M059J (cell line): ENCODE measurements at places on chromosomes 5 and 9.

DNA sequence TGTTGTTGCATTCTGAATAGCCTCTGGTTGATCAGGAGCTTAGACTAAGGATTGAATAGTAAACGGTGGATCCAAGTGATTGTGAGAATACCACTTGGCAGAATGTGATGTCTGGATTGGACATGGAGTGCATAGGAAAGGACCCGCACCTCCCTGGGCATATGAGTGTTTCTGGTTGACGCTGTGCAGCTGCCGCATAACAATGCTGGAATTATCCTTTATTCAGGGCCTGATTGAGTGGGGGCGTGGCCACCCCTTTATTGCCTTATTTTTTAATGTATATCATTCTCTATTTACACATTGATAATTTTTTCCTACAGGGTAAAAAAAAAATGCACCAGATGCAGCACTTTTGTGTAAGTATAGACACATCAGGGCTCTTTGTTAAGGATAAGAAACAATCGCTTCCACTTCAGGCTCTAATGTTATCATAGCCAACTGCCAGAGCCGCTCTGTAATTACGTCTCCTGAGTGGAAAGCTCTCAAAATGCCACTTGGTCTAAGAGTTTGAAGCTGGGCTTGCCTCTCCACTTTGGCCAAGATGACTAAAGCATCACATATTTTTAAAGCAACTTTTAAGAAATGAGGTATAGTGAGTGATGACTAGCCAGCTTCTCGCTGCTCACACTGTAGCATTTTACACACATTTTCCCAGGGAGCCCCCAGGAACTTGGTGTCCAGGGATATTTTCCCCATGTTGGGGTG is 5.7 kb downstream of the FGD3 start:
- peak; percentile 65 for DNase-seq

- DNase-seq, result no peak
Measured at GRCh38 chr9:121249563-121249962, 18.4 kb upstream of the GSN start.

- DNase-seq, result no peak
Measured at GRCh38 chr9:24608599-24608998, 62.9 kb upstream of the IZUMO3 start.

DNA sequence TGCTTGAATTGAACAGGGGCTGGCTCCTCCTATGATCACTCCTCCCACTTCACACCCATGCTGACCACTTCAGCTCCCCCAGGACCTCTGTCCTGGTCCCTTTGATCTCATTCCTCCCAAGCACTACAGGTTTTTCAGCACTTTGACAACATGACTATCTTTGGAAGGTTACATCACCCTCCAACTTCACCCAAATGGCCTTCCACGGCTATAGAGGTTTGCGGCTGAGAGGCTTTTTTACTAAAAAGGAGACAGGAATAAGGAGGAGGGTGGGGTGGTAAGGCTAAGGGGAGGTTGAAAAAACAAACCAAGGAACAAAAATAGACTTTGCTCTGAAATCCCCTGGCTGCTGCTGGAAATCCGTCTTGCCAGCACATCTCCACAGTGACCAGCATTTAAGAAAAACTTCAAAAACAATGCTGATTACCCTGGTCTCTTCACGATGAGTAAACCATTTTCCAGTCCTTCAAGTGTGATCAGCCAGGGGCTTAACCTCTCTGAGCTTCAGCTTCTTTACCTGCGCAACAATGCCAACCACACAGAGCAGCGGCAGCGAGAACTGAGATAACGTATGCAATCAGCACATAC is 102.7 kb downstream of the DPYSL3 start:
- DNase-seq, result peak; percentile 27

- no peak for DNase-seq
Measured at GRCh38 chr5:55134053-55134722, 25.8 kb upstream of the GPX8 start.

GRCh38 chr5:175471196-175471595 is 7.2 kb upstream of the SFXN1 start:
- DNase-seq, result no peak

GRCh38 chr5:168179192-168179593 is 112.3 kb upstream of the WWC1 start:
- peak; percentile 13 for DNase-seq

DNA sequence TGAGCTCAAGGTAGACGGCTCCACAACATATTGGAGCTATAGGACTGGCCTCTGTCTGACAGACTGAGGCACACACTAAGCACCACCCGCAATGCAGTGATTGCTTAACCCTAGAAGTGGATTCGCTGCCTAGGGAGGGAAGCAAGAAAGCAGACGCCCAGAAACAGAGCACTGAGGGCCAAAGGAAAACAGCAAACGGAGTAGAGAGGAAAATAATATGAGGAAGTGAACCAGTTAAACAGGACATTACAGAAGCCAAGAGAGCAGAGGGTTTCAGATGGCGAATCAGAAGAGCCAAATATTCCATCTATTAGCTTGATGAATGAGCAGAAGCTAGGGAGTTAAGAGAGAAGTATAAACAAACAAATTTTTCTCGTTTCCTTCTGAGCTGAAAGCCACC is 139.2 kb upstream of the LHFPL2 start:
- no peak for DNase-seq

- no peak for DNase-seq
Measured at GRCh38 chr9:134175808-134176598, 11.6 kb upstream of the RNU6ATAC start.

DNA sequence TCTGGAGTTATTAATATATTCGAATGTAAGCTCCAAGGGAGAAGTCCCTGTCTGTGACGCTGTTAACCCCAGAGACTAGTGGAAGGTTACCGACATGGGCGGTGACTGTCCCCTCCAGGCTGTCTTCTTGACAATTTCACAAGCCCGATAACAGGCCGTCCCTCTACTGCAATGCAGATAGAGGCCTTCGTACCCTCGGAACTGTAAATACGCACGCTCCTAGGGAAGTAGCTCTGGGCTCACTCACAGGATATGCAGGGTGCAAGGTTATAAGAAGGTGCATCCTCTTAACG is 680 bp upstream of the RFK start:
- DNase-seq, result peak; percentile 63

DNA sequence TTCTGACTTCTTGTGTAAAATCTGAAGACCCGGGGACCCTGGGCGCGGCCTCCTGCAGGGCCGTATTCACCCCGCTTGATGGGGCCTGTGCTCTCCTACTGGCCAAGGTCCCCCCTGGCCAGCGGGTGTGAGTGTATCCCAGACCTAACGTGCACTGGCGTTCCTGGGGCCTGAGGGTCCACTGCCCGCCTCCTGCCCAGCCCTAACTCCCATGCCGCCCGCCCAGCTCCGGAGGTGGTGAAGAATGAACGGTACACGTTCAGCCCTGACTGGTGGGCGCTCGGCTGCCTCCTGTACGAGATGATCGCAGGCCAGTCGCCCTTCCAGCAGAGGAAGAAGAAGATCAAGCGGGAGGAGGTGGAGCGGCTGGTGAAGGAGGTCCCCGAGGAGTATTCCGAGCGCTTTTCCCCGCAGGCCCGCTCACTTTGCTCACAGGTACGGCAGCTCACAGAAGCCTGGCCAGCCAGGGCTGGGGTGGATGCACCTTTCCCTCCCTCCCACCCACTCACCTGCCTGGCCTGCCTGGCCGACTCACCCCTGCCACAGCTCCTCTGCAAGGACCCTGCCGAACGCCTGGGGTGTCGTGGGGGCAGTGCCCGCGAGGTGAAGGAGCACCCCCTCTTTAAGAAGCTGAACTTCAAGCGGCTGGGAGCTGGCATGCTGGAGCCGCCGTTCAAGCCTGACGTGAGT is 9.5 kb downstream of the GRK6 start:
- no peak for DNase-seq

- DNase-seq, result peak; percentile 72
Measured at GRCh38 chr5:27450607-27451006, 412.2 kb upstream of the CDH9 start.

DNA sequence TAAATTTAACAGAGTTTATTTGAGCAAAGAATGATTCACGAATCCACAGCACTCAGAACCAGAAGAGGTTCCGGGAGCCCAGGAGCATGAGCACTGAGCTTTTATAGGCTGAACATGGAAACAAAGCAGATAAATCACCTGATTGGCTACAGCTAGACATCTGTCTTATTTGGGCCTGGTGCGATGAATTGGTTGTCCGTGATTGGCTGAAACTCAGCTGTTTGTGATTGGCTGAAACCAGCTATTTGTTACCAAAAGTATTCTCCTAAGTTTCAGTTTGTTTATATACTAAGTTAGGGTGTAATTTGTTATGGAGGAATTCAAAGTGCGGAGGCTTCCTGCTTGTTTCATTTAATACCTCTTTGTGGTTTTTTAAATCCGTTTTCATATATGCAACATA is 15.8 kb upstream of the LCP2 start:
- no peak for DNase-seq

DNA sequence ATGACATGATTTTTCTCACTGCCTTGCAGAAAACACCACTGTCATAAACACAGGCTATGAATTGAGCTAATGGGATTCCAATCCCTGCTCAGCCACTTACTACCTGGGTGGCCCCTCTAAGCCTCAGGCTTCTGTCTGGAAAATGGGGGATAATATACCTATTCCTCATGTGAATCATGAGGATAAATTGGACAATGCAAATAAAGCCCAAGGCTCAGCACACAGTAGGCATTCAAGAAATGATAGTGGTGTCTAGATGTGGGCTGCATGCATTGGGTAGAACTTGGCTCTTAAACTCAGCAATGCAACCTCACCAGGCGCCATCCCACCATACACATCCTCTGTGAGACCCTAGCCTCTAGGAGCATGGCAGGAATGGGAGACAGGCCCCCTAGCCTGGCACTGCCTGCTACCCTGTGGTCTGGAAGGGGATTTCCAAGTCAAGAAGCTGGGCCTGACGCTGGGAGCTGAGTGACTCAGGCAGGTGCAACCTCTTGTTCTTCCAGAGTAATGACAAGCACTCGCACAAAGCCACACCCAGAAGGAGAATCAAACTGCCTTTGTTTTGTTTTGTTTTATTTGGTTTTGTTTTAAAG is 2.3 kb upstream of the TNIP1 start:
- DNase-seq, result peak; percentile 84

DNA sequence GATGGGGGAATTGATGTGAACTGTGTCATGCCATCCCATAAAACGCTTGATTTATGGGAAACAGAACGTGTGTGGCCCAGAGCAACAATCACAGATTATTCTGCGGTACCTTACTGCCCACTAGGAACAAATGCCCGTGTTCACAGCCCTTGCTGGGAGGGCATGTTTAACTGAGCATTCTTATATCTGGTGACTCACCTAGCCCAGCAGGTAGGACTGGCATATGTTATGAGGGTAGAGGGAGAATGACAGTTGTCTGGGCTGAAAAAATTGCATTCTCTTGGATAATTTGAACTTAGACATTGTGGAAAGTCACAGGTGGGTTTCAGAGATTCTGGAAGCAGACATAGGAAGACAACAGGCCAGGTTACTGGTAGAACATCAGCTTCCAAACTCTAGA is 460.6 kb downstream of the DMRT2 start:
- no peak for DNase-seq

- no peak for DNase-seq
Measured at GRCh38 chr5:24591426-24591825, 53.4 kb downstream of the CDH10 start.

DNA sequence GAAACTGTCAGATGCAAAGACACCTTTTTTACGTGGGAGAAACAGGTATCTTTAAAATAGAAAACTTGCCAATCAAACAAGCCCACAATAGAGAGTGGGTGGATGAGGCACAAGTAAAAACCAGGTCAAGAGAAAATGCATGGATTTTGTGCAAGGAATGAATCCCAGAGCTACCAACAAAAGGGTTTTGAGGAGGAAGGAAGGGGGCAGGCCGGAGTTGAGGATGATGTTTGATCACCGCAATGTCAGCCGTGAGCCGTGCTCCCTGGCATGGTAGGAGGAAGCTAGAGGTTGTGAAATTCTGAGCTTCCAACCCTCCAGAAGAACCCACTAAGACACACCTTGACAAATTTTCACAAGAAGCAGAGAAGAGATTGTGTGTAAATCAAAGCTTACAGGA is 53.2 kb downstream of the HRH2 start:
- DNase-seq, result no peak
